ENCODE measurements at places on chromosomes 1 and 21. TPM values are rescaled to one million over a fixed set of nuclear protein-coding genes. Genes with fewer than 3 reads are reported as not detected.
A peak's percentile ranks its signal among the peaks of the same experiment; 100 is the strongest.

DNA sequence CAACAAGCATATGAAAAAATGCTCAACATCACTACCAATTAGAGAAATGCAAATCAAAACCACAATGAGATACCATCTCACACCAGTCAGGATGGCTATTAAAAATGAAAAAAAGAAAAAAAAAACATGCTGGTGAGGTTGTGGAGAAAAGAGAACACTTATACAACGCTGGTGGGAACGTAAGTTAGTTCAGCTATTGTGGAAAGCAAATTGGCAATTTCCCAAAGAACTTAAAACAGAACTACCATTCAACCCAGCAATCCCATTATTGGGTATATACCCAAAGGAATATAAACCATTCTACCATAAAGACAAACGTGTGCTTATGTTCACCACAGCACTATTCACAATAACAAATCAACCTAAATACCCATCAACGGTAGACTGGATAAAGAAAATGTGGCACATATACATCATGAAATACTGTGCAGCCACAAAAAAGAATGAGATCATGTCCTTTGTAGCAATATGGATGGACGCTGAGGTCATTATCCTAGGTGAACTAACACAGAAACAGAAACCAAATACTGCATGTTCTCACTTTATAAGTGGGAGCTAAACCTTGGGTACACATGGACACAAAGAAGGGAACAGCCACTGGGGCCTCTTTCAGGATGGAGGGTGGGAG, 49.5 kb downstream of the LYST start:
- DNase-seq: no peak

- no peak for DNase-seq
These were observed 5.1 kb upstream of the CSRP1 start for GRCh38 chr1:201511941-201512539.

- DNase-seq: peak; percentile 45
These were observed 19.7 kb upstream of the ABCG1 start for GRCh38 chr21:42198929-42199867.

- DNase-seq: no peak
These were observed 176.4 kb downstream of the ZNF281 start for GRCh38 chr1:200233393-200233792.

Gene ZNF683
- not detected for total RNA-seq

Gene KLF17
- not detected for total RNA-seq

DNA sequence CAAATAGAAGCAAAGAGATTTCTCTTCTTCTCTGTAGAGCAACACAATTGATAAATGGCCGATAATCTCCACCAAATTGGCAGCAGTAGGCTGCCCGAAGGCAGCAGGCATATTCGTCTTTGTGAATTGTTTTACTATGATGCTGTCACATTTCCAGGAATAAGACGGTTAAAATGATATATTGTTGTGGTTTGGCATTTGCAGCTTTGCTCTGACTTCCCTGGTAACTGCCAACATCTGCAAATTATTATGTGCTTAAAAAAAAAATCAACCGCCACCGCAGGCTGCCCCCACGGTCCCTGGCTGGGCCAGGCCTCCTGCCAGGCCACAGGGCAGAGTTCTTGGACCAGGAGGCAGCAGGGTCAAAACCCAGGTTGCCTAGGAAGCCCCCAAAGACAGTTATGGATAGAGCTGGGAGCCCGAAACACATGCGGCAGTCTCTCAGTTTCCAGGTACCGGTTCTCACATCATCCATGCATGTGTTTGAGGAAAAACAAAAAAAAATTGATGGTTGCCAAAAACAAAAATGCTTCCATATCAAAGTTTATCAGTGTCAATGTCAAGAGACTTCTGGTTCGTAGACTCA, 179.3 kb downstream of the ETS2 start:
- DNase-seq: no peak

DNA sequence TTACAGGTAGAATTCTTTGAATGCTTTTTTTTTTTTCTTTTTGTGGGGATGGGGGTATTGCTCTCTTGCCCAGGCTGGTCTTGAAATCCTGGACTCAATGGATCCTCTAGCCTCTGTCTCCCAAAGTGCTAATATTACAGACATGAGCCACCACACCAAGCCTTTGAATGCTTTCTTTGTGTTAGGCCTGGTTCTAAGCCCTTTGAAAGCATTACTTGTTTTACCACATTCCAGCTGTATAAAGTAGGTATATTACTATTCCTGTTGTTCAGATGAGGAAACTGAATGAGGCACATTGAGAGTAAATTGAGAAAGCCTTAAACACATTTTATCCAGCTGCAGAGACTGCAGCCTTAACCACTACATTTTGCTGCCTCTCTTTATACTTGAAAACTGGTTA, 841.8 kb upstream of the ADGRL4 start:
- DNase-seq: no peak

- peak; percentile 79 for DNase-seq
These were observed 68.6 kb upstream of the ERRFI1 start for GRCh38 chr1:8094481-8095241.

DNA sequence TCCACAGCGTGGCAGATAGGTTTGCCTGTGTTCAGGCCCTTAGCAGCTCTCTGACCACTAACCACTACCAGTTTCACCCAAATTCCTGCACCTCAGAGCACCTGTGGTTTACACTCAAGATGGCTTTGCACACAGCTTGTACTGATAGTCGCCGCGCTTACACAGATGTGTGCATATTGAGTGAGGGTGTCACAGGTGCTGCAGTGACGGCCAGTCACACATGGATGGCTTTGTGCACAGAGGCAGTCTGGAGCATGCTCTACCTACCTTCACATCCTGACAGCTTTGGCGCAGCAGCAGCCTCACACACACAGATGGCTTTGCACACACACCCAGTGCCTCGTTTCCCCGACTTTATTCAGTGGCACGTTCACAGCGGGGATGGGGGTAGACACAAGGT, 7.5 kb downstream of the DMAP1 start:
- DNase-seq: no peak

Gene WNT3A
- total RNA-seq: not detected

- DNase-seq: no peak
These were observed at the start of gene RBP7 for GRCh38 chr1:9996624-9997582. Gene RBP7 (plus strand): TSS chr1:9997228. CDS start chr1:9997259, 31 bp downstream.

DNA sequence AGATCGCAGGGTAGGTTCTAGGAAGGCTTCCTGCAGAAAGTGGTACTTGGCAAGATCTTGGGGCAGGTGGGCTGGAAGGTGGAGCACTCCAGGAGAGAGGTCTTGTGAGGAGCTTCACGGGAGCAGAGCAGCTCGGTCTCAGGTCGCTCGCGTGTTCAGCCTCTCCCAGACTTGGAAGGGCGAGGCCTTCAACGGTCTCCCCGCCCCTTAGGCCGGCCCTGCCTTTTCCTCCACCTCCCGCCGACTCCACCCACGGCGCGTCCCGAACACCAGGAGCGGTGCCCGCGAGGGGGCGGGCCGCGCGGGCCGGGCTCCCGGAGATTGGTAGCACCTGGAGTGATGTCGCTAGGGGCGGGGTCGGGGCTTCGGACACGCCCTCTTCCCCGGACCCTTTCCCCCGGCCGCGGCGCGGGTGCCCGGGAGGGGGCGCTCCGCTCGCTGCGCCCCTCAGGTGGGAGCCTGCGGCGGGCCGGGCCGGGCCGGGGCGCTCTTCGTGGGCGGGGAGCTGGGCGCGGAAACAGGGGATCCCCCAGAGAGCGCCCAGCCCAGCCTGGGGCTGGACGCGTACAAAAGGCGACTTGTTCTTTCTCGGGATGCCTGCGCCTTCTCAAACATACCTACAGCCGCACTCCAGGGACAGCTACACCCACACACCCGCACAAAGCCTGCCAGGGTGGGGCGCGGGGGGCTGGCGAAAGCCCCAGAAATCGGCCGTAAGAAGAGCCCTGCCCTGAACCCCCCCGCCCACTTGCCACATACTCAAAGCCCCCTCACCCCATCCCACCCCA, 35.5 kb downstream of the AHDC1 start:
- peak; percentile 52 for DNase-seq

DNA sequence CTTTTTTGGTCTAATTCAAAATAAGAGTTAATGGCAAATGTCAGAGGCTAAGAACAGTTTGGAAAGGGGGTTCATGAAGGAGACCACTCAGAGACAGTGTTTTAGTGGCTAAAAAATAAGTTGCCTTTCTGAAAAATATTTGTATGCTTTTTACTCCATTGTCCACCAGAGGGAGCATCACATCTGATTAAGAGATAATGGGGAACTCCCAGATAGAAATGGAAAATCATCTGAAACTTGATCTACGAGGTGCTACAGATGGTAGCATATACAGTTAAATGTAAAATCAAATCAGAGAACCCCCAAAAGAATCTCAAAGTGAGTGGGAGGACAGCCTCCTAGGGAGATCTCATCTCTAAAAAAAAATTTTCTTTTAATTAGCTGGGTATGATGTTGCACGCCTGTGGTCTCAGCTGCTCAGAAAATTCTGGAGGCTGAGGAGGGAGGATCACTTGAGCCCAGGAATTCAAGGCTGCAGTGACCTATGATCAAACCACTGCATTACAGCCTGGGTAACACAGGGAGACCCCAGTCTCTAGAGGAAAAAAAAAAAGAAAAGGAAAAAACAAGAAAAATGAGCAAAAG, 9.7 kb downstream of the SMYD3 start:
- peak; percentile 37 for DNase-seq

DNA sequence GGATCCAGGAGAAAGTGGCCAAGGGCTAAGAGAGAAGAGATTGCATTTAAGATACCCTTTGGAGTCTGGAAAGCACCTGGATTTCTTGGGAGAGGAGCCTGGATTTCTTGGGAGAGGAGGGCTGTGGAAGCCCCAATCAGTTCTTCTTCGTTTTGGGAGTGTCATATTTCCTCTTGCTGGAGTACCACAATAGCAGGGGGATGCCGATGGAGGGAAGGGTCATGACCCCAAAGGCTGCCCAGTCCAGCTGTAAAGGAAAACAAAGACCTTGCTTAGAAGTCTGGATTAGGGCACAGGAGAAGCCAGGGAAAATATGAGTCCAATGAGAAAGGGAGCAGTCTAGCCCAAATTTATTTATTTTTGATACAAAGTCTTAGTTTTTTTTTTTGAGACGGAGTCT, 11.3 kb downstream of the SSR2 start:
- DNase-seq: no peak

DNA sequence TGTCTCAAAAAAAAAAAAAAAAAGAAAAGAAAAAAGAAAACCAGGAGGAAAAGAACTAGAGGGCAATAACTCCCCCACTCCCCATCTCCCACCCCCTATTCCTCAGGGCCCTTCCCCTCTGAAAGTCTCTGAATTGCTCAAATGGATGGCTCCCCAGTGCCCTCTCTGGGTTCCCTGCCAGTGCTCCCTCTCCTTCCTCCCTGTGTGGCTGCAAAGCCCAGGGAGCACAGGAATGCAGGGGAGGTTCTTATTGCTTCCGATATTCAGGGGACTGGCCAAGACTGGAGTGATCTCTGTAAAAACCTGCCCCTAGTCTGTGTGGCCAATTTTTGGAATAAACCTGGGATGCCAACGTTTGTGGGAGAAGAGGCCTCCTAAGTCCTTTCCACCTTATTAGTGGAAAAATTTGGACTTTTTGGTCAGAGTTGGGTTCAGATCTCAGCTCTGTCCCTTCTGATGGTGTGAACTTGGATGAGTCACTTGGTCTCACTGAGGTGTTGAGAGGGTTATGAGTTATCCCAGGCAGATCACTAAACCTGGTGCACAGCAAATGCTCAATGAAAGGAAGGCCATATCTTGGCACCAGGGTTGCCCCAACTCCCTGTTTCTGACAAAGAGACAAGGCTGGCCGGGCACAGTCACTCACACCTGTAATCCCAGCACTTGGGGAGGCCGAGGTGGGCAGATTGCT, 13.4 kb upstream of the ARHGEF10L start:
- no peak for DNase-seq

GRCh38 chr1:175200678-175201521, 8.3 kb upstream of the KIAA0040 start:
- DNase-seq: no peak

Gene EPHB2
- 88.5 TPM for total RNA-seq
